ENCODE measurements at places on chromosomes 4 and X.

DNA sequence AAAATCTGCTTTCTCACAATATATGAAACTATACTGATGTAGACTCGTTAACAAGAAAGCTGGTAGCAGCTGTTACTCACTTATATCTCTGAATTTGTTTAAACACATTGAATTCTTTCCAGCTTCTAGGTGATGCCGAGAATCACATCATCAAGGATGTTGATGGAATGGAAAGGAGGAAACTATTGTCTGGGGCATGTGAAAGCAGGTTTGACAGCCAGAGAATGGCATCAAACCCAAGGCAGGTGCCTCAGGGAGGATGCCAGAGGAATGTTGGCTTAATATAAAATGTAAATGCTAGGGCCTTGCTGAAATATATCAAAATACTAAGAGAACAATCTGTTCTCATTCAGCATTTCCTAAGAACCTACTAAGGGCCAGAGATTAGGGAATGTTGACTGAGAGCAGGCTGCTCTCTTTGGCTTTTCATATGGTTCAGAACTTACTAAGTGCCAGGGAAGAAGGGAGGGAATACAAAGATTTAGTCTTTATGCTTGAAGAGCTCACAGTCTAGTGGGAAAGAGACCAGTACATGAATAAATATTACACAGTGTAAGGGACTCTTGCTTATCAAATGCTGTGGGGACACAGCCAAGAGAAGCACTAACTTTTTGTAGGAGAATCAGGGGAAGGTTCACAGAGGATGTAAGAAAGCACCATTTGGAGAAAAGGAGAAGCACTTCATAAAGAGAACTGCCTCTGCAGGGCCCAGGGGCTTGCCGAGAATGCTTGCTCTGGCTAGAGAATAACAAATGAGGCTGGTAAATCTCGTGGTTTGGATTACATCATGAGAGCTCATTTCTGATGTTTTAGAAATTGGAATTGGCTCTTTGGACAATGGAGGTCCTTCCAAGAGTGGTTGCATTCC lies 14.7 kb downstream of the SLIT2 start:
- DNase-seq: no peak

DNA sequence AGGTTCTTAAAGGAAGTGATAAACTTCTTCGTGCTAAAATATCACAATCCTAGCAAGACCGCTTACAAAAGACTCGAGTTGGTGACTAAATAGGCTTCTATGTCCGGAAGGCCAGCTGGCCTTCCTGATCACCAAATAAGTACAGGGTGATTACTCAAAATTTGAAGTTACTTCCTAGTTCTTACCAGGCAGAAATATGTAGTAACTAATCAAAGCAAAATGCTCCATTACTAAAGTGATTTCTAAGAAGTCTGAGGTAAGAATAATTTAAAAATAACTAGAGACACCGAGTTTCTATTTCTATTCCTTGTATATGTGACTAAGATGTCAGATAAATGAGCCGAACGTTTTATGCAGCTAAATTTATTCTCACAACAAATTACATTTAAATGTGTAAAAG lies 62.2 kb downstream of the NSUN7 start:
- no peak for DNase-seq

DNA sequence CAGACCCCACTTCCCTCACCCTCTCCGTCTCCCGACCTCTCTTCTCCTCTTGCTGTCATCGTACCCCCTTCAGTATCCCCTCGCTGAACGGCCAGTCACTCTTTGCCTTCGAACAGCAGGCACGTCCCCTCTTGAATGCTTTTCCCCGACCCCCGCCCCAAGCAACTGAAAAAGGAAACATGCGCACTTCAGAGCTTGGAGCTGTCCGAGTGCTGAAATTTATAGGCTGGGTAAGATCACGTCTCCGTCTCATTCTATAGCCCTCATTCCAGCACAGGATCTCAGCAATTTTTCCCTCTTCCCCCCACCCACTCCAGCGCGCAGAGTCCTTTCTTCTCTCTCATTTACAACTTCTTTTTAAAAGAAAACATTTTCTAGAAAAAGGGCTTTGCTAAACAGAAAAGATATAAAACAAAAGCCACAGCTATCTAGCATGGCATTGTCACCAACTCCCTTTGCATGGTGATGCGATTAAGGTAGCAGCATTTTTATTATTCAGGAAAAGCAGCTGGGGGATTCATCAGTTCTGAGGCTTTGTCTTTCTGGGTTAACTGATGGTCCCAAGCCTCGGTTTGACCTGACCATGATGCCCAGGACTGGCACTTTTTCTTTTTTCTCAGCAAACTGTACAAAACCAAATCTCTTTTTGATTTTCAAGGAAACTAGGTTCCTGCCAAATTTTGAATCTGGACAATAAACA lies at the start of gene GLRA2:
Gene GLRA2, plus strand, starts transcription at position 247 of the 700 bp plus-strand sequence. CDS start 522 bp downstream, outside the sequence.
- DNase-seq: no peak

DNA sequence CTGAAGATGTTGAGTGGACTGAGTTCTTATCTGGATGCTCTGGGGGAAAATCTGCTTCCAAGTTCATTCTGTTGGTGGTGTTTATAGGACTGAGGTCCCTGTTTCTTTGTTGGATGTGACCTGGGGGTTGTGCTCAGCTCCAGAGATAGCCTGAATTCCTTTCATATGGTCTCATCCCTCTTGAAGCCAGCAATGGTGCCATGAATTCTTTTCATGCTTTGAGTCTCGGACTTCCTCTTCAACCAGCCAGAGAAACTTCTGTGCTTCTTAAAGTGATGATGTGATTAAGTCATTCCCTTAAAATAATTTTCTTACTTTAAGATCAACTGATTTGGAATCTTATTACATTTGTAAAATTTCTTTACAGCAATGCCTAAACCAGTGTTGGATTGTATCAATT lies 233.8 kb upstream of the UGT8 start:
- DNase-seq: no peak

DNA sequence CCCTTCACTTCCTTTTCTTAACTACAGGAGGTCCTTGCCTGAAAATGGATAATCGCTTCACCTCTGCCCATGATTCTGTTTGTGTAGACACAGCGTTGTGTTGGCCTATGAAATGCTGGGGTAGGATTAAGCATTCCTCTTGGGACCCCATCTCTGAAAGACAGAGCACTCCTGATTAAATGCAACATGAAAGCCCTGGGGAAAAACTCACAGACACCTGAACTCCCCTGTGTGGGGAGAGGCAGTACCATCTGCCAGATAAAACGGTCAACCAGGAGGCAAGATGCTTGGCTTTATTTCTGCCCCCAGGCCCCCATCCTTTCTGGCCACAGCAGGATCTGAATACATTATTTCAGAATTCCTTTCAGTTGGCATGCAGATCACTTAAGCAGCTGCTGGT lies 1.9 kb downstream of the LGI2 start:
- DNase-seq: no peak

- DNase-seq: no peak
These were observed 45.5 kb downstream of the CLNK start for GRCh38 chr4:10639100-10639499.

- no peak for DNase-seq
These were observed 12.4 kb upstream of the CXXC4 start for GRCh38 chr4:104507112-104507511.

DNA sequence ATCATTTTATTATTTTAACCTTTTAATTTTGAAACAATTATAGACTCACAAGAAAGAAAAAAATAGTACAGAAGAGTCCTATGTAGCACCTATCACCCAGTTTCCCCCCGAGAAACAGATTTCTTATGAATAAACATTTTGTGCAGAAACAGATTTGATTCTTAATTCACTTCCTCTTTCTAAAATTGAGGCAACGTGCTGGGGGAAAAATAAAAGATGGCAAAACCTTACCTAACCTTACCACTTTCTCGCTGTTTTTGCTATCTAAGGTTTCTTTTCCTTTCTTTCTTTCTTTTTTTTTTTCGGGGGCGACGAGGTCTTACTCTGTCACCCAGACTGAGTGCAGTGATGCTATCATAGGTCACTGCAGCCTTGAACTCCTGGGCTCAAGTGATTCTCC lies 4.3 kb upstream of the CLNK start:
- DNase-seq: no peak

- DNase-seq: no peak
These were observed 112.4 kb upstream of the SPRY1 start for GRCh38 chr4:123284168-123284567.
